ENCODE measurements at places on chromosomes 12 and 14. TPM values are rescaled to one million over a fixed set of nuclear protein-coding genes. Genes with fewer than 3 reads are reported as not detected.

- no peak for DNase-seq
These were observed 18.8 kb downstream of the BCL11B start for GRCh38 chr14:99252940-99253868.

DNA sequence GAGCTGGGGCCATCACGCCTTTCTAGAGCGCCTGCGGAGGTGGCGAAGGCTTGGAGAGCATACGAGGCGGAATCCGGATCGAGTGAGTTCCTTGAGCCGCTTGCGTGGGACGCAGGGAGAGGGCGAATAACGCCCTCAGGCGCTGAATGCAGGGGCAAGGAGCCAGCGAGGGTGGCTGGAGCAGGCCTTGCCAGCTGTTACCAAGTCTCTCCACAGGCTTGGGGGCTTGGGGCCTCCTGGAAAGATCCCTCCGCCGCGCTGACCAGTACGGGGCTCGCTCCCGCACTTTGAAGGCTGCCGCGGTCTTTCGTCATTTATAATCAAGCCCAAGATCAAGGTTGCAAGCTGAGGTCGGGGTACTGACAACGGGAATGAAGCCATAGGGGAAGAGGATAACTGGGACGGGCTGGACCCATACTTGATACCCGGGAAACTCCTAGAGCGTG is 1.2 kb downstream of the FLRT2 start:
- no peak for DNase-seq

- DNase-seq: no peak
These were observed 268.9 kb downstream of the SUDS3 start for GRCh38 chr12:118645219-118645618.

GRCh38 chr12:13223941-13224340 is 27.4 kb downstream of the EMP1 start:
- peak; percentile 29 for DNase-seq

DNA sequence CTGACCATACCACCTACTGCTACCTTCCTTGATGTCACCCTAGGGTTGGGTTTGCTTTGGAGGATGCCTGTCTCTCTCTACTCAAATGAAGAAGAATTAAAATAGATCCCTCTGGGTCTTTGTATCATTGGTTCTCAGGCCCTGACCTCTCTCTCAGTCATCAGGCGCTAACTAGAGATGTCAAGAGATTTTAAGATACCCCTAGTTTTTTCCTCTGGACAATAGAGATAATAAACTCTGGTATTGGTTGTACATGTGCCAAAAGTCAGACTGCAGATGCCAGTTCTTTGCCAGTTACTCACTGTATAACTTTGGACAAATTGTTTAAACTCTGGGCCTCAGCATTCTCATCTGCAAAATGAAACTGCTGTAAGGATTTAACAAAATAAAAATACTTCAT is 31.5 kb downstream of the ITPR2 start:
- DNase-seq: no peak

- no peak for DNase-seq
These were observed 35.1 kb downstream of the NCOR2 start for GRCh38 chr12:124532331-124532750.

- no peak for DNase-seq
These were observed 9.0 kb downstream of the ARHGDIB start for GRCh38 chr12:14952299-14952921.

DNA sequence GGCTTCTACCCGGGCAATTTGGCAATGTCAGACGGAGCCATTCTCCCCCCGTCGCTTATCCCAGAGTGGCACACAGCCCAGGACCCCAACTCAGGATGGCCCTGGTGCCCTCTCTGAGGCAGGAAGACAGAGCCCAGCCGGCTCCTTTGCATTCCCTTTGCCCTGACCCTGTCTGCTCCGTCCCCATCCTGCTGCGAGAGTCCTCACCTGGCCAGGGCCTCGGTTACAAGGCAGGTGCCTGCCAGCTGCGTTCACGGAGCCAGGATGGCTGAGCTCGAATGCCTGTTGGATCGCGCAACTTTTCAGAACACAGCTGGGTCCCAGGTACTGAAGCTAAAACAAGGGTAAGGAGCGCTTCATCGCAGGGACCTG is 18.6 kb downstream of the LRTM2 start:
- no peak for DNase-seq

DNA sequence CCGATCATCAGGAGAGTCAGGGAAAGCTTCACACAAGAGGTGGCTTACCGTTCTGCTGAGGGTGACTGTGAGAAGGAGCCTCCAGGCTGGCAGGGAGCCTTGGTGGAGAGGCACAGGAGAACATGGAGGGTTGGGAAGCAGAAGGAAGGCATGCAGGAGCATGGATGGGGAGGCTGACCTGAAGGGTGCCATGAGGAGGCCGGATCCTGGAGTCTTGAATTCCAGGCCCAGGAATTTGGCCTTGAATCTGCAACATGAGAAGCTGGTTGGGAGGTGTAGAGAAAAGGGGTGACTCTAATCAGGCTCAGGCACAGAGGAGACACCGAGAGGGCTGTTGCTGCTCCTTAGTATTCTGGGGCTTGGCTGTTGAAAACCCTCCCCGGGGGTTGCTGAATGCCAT is 130.2 kb downstream of the PELI2 start:
- DNase-seq: no peak

DNA sequence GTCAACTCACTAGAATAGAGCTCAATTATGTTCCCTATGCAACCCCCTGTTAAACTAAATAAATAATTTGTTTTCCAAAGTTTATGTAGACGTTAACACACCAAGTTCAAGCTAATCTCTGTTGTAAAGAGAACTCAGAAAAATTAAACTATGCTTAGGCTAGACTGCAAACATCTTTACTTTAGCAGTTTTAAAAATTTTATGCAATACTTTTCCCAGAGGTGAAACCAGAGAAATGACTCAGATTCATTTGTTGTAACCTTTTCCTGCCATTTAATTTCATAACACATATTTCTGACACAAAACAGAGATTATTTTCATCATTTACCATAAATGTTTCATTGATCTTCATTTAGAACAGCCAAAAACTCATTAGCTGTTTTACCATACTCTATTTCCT is 27.4 kb downstream of the ABCC9 start:
- no peak for DNase-seq

DNA sequence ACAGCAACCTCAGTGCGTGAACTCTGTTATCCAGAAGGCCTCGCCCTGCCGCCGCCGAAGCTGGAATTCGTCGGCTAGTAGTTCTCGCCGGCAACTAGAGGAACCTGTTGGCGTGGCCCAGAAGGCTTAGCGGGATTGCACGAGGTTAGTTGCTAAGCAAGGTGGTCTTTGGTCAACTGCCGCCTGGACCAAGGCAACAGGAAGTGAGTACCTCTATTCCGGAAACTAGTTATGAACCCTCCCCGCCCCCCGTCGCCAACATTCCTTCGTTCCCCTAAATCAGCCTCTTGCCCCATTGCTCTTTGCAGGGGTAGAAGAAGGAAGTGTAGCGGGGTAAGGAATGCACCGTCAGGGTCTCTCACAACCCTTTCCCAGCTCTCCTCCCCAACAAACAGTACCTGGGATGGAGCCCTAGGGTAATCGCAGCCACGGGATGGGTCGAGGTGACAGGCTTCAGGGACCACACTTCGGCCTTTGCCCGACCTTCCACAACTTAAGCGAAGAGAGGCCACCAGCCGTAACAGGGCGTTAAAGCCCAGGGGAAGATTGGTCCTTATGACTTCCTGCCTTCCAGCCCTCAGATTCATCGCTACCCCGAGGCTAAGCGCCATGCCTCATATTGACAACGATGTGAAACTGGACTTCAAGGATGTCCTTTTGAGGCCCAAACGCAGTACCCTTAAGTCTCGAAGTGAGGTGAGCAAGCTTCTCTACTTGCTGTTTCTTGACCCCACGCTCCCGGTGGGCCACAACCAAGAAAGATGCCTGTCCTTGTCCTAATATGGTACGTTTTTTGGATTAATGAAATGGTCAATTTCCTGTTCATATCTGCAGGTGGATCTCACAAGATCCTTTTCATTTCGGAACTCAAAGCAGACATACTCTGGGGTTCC is at the start of gene GMPR2:
Gene GMPR2 (plus strand): TSS at position 285 of the 893 bp plus-strand sequence. CDS start 325 bp downstream, at position 610.
- no peak for DNase-seq

DNA sequence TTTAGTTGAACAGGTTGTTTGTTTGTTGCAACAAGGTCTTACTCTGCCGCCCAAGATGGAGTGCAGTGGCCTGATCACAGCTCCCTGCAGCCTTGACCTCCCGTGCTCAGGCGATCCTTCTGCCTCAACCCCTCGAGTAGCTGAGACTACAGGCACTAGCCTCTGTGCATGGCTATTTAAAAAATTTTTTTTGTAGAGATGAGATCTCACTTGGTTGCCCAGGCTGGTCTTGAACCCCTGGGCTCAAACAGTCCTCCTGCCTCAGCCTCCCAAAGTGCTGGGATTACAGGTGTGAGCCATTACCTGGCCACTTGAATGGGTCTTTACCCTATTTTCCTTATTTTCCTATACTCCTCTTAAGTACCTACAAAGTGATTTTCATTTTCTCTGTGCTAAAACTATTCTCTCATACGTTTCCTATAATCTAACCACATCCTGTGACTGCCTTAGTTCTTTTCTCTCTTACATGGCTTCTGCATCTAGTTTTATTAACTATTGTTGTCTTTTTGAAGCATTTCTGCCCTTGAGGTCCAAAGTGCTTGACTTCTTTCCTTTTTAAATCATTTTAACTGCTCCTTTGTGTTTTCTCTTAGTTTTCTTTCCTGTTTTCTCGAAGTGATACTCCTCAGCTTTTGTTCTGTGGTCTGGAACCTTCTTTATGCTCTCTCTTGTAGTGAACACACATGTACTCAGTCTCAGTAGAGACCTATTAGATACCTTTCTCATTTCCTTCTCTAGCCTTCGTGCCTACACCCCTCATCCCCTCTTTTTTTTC is 14.1 kb downstream of the GPX2 start:
- peak; percentile 47 for DNase-seq

DNA sequence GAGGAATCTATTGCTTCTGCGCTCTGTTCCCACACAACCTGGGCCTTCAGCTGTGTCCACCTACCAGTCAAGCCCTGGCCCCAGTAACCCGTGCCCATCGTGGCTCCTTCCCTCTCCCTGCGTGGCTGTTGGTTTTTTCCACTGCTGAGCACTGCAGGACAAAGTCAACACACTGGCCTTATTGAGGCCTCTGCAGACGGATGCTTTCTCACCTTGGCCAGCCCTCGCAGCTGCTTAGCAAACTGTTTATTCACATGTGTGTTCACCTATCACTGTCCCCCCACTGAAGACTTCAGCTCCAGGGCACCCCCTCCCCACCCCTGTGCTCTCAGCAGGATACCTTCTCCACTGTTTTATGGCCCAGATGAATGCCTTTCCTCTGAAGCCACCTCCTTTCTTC is 12.8 kb upstream of the GPX2 start:
- DNase-seq: no peak

DNA sequence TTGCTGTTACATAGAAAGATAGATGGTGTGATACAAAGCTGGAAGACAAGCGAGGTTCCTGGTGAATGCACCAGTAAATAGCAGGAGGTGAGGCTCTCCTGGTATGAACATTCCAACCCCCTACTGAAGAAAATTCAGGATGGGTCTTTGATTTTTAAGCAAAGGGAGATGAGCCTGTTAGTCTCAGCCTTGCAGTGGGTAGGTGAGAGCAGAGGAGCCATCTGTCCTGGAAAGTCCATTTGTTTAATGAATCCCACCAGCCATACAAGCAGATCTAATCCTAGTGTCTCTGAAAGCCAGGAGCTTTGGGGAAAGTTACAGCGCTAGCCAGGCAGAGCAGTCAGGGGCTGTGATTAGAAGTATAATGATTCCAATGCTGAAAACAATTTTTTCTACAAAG is 234.8 kb upstream of the FOXN3 start:
- DNase-seq: no peak

DNA sequence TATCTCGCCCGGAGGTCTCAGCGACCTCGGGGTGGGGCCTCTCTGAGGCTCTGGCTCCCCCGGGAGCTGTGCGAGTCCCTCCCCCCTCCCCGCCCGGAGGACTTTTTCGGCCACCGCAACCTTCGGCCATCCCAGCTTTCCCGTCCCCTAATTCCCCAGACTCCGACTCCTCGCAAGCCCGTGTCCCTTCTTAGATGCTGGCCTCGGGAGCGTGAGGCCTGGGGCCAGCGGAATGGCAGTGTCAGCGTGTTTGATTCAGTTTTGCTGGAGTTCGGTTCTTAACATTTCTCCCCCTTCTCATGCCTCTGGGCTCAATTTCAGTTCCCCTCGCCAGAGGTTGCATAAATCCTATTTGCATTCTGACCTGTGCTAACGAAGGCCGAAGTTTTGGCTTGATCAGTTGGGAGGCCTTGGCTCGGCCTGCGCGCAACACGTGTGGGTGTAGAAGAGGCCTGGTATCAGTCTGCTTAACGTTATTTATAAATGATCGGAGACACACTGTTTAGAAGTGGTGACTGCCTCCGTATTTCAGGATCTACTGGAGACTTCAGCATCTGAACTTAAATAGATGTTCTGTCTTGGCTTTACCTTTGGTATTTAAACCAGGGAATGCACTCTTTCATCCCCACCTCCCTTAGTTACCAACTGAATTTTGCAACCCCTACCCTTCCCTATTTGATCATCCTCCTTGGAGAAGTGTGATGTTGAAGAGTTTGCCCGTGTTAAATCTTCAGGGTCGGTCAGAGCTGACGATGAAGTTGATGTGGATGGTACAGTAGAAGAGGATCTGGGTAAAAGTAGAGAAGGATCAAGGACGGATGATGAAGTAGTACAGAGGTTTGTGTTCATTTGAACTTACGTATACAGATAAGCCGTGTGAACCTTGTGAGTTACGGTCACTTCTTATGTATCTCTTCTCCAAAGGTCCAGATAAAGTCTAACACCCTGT is 851 bp downstream of the HSP90B1 start:
- peak; percentile 92 for DNase-seq

- DNase-seq: no peak
These were observed 162.7 kb downstream of the EGLN3 start for GRCh38 chr14:33788161-33788560.

DNA sequence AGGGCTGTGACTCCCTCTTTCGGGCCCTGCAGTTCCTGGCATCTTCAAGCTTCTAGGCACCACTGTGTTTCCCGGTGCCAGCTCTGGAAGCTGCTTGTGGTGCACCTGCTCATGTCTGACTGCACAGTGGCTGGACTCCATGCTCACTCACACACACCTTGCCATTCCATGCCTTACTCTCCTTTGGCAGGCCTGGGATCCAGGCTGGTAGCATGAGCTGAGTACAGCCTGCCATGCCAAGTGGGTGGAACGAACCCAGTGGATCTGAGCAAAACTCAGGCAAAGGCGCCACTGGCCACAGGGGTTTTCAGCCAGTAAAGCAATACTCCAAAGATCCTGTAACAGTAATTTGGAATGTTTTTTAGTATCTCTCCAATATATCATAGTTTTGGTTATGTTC is 902.7 kb upstream of the USP15 start:
- no peak for DNase-seq

- no peak for DNase-seq
These were observed 41.8 kb upstream of the SNX6 start for GRCh38 chr14:34671716-34672115.

GRCh38 chr12:96091833-96092232 is 56.4 kb upstream of the LTA4H start:
- DNase-seq: no peak

Gene PTPRB
- 41.9 TPM for total RNA-seq

Gene DNAJC22
- 0.17 TPM for total RNA-seq

Gene MIPOL1
- 9.3 TPM for total RNA-seq

Gene AICDA
- total RNA-seq: not detected

Gene KCNC2
- total RNA-seq: 0.17 TPM

Gene CISTR
- total RNA-seq: not detected

Gene TM7SF3
- 31.8 TPM for total RNA-seq
